ENCODE measurements at places on chromosomes 11 and 22.

DNA sequence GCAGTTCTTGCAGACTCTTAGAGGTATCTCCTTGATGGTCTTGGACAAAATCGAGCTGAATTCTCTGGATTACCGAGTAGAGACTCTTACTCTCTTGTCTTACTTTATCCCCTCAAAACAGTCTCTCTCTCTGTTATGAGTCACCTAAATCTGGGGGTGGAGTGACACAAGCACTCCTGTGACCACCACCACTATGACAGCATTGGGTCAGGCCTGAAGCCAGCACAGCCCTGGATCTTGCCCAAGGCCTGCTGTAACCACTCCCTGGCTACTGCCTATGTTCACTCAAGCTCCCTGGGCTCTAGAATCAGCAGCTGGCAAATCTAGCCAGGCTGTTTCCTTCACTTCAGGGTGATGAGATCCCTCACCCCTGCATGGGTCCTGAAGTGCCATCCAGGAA lies 662.5 kb downstream of the LUZP2 start:
- no peak for DNase-seq

DNA sequence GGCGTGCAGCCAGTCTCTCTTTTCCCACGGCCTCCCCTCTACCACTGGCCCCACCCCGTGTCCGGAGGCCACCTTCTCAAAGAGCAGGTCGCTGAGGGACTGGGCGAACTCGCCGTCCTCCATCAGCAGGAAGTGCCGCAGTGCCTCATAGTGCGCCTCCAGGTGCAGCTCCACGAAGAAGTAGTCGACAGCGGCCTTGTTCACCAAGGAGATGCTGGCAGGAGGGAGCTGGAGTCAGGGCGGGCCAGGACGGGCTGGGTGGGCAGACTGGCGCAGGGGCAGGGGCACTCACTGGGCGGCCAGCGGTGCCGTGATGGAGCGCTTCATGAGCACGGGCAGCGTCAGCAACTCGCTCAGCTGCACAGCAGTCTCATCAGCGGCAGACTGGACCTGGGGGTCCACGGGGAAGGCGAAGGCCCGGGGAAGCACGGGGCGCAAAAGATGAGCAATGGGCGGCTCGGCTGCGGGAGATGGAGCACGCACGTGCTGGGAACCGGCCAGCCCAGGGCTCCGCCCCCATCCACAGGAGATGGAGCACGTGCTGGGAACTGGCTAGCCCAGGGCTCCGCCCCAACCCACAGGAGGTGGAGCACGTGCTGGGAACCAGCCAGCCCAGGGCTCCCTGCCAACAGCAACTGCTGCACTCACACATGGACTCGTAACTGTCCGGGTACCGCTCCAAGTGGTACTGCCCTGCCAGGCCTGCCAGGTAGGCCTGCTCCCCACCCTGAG lies 18.4 kb downstream of the SELENOO start:
- no peak for DNase-seq

GRCh38 chr11:59200423-59200746 lies 12.3 kb downstream of the MPEG1 start:
- DNase-seq = no peak

- no peak for DNase-seq
These were observed 79.3 kb downstream of the SGSM3 start for GRCh38 chr22:40449676-40450035.

DNA sequence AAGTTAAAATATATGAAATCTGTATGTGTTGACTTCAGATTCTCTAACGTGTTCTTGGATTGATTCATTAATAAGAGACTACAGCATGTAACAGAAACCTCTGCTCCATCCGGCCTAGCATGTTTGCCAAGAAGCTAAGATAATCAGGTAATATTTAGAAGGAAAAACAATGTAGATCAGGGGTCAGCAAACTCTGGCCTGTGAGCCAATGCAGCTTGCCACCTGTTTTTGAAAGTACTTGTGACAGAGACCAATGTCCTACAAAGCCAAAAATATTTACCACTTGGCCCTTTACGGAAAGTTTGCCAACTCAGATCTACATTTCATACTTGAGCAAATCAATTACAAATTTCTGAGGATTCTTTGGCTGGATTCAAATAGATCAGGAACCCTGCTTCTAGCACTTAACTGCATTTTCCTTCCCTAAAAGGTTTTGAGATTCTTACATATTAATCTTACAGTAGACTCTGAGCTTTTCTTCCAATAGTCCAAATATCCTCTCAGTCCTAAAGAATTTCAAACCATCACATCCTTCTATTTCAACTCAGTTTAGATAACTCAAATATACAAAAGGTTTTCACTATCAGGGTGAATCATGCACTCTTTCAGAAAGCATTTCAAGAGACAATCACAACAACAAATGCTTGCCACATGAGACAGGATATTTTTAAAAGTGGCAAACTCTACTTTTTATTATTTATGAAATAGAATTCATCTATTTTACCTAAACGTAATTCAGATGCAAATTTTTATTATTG lies 29.5 kb downstream of the APOL5 start:
- no peak for DNase-seq

DNA sequence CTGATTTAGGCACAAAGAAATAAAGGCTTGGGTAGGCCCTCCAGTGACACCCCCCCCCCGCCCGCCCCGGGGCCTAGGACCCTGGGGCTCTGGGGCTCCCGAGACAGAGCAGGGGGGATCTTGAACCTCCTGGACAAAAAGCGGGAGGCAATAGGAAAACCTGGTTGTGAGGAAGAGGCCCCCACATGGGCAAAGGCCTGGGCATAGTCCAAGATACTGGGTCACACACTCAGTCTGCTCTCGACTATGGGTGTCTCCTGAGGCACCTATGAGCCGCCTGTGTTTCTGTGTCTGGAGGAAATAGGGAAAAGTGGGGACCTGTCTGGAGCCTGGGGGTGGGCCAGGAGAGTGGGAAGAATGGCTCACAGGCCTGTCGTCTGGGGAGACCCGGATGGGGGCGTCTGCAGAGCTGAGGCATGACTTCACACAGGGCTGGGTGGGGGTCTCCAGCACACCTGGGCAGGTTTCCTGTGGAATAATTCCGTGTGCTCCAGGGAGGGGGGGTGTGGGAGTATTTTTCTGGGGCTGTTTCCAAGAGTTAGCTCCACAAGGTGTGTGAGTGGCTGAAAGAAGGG lies 2.4 kb upstream of the MN1 start:
- no peak for DNase-seq

GRCh38 chr11:63869683-63870082 lies 30.8 kb downstream of the MARK2 start:
- no peak for DNase-seq

- no peak for DNase-seq
These were observed 74.4 kb downstream of the SLC36A4 start for GRCh38 chr11:93123351-93123898.

GRCh38 chr22:26702906-26703830 lies 45.8 kb downstream of the MIAT start:
- no peak for DNase-seq

GRCh38 chr11:68398995-68399851 lies 61.3 kb upstream of the PPP6R3 start:
- DNase-seq = no peak

GRCh38 chr11:3745161-3745560 lies 52.2 kb downstream of the NUP98 start:
- DNase-seq = no peak

GRCh38 chr11:78022397-78023396 lies at the start of gene KCTD14:
TSS of gene KCTD14 (minus strand) at chr11:78023276. CDS start at chr11:78023249, 27 bp downstream.
- DNase-seq = no peak

DNA sequence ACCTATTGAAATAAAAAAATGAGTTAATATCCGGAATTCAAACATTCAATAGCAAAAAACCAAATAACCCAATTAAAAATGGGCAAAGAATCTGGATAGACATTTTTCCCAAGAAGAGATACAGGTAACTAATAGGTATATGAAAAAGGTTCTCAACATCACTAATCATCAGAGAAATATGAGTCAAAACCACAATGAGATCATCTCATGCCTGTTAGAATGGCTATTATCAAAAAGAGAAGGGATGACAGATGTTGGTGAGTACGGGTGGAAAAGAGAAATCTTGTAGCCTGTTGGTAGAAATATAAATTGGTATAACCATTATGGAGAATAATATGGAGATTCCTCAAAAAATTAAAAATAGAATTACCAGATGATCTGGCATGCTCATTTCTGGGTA lies 26.9 kb upstream of the OR6M1 start:
- DNase-seq = no peak

GRCh38 chr11:96567176-96567575 lies 177.4 kb downstream of the JRKL start:
- no peak for DNase-seq

DNA sequence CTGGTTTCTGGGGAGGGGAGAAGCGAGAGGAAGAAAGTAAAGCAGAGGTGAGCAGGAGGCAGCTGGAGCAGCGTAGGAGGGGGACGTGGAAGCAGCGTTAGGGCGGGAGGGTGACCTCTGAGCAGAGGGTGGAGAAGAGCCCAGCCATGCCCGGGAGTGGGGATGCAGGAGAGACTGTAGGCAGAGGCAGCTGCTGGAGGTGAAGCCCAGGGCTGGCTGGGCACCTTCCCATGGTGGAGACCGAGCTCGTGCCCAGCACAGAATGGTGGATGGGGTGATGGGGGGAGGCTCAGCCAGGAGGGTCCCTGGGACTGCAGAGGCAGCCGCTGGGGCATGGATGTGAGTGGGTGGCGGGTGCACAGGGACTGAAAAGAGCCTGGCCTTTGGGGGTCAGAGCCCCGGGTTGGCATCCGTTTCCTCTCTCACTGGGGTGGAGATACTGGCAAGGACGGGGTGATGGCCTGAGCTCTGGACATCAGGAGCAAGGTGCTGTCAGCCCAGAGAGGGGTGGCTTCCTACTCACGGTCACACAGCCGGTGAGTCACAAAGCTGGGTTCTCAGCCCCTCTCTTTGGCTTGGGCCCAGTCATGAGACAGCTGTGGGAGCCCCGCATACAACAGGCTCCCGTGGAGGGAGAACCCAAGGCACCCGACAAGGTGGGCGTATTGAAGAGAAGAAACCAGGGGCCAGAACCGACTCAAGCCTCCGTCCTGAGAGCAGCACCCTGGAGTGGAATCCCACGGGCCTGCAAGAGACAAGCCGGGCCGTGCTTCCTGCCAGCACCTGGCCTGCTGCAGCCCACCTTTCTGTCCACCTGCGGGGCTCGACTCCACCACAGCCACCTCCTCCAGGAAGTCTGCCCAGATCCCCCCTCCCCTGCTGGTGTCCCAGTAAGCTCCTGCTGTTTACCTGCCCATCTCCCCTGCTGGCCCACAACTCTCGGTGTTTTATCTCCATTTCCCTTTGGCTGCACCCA lies 45.8 kb upstream of the FGF3 start:
- DNase-seq = no peak

GRCh38 chr11:14793546-14793945 lies 98.5 kb downstream of the CYP2R1 start:
- DNase-seq = no peak

- DNase-seq = no peak
These were observed 1.1 kb upstream of the APLP2 start for GRCh38 chr11:130068546-130068985.

DNA sequence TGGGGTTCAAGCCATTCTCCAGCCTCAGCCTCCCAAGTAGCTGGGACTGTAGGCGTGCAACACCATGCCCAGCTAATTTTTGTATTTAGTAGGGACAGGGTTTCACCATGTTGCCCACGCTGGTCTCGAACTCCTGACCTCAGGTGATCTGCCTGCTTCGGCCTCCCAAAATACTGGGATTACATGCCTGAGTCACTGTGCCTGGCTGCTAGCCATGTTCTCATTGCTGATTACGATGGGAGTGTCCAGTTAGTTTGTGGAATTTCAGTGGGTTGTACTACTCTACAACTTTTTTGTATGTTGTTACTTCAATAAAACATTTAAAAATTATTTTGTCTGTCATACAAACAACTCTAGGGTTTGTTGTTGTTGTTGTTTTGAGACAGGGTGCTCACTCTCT lies 4.8 kb upstream of the VPS11 start:
- no peak for DNase-seq

GRCh38 chr11:60362241-60362640 lies 16.1 kb upstream of the MS4A7 start:
- DNase-seq = no peak

DNA sequence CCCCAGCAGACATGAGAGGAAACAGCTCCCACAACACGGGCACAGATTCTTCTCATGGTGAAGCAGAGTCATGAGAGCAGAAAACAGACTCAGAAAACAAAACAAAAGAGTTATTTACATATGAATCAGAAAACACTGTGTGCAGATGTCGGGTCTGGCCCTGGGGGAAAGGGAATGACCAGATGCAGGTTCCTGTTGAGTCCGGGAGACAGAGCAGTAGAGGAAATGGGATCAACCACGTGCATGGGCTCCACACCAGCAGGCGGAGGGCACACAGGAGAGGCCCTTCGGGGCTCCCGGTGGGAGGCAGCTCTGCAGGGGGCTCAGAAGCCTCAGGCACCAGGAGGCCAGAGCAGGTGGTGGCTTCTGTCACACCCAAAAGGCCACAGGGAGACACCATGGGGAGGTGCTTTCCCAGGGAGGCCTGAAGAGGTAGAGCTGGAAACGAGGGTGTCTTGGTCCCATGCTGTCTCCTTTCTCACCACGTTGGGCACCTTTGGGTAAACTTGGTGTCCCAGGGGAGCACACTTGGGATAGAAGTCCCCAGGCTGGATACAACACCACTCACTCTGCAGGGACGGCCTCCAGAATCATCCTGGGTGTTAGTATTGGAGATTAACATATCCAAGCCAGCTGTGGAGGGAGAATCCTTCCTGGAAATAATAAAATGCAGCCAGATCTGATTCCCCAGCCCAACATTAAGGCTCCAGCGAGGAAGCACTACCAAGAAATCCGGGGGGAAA lies 764.7 kb downstream of the BRD1 start:
- DNase-seq = no peak

DNA sequence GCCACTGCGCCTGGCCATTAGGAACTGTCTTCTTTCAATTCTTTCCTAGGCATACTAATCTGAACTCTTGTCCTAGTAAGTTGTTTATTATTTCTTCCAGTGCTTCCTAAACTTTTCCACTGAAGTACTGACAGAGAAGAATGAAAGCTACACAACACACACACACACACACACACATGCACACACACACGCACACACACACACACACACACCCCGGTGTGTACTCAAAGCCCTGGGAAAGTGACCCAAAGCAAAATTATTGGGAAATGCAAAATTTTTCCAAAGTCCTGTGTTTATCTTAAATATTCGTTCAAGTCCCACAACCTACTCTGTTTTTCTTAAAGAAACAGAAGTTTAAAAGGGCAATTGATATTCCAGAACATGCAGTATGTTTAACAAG lies 19.4 kb upstream of the SIK2 start:
- DNase-seq = no peak

- DNase-seq = no peak
These were observed 4.1 kb downstream of the RELT start for GRCh38 chr11:73380331-73380730.

- DNase-seq = no peak
These were observed 482.8 kb upstream of the CHORDC1 start for GRCh38 chr11:90705661-90706060.

DNA sequence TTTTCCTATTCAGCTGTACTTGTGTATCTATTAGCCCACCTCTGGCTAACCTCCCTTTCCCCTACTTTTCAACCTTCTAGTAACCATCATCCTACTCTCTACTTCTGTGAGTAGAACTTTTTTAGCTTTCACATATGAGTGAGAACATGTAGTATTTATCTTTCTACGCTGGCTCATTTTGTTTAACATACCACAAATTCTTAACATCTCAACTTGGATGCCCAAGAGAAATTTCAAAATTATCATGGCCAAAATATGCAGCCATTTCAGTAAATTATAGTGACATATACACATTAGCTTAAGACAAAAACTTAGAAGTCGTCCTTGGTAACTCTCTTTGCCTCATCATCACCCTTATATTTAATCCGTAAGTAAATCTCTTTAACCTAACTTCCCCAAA lies 34.7 kb downstream of the LUZP2 start:
- no peak for DNase-seq

- DNase-seq = no peak
These were observed 23.3 kb upstream of the PLEKHB1 start for GRCh38 chr11:73622926-73623593.
